Stimulated activated CD4-positive, alpha-beta T cell treated with anti-CD3 and anti-CD28 coated beads, Interleukin-15, amount 100 ng/mL, for 24 hours (primary cell): ENCODE measurements at places on chromosomes 12 and 14.

GRCh38 chr12:24411948-24412347 is 462.5 kb upstream of the SOX5 start:
- DNase-seq: no peak

GRCh38 chr12:120817559-120818330 is 86.4 kb downstream of the SPPL3 start:
- DNase-seq: no peak

DNA sequence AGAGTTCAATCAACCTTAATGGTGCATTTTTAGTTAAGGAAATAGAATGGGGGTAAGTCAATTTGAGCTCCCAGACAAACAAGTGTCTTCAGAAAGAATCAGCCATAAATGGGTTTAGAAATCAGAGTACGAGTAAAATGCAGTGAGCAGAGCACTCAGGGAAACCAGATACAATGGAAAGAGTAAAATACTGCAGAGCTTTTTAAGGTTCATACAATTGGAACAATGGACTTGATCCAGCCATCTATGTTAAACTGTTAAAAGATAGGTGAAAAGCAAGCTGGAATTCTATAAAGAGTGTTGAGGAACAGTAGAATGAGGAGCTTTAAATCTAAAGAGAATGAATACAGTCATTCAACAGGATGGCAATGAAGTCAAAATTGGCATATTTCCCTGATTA is 23.8 kb upstream of the PCNX4 start:
- DNase-seq: no peak

GRCh38 chr12:4866299-4866698 is 43.4 kb upstream of the KCNA1 start:
- DNase-seq: no peak

- DNase-seq: peak; percentile 35
These were observed 9.3 kb downstream of the RILPL2 start for GRCh38 chr12:123427036-123427769.

DNA sequence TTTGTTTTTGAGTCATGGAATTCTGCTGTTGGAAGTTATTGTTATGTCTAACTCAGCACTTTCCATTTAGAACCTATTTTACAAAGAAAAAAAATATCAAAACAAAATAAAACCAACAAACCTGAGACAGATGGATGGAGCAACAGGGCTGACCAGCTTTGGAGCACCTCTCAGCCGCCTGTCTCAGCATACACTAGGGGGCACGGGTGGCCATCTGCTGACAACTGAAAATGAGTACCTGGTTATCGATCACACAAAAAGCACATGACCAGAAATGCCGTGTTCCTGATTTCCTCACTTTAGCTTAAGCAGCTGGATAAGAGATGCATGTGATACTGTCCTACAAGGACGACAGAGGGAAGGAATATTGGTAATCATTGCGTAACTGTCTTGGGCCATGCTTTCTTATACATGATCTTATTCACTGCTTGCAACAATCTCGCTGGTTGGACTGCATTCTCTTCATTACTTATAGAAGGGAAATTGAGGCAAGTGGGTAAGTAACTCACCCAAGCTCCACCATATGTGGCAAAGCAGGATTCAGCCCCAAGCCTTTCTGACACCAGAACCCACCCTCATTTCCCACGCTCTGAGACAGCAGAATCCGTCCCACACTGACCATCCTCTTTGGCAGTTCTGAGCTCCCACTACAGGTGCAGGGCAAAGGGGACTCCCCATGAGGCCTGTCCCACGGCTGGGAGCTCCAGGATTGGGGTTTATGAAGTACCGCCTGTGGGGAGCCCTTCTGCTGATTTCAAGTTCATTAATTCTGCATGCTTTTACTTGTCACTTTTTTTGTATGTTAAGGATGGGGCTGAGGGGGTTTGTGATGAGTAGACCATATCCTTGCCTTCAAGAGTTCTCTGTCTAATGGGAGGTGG is 43.5 kb downstream of the C14orf132 start:
- DNase-seq: no peak

DNA sequence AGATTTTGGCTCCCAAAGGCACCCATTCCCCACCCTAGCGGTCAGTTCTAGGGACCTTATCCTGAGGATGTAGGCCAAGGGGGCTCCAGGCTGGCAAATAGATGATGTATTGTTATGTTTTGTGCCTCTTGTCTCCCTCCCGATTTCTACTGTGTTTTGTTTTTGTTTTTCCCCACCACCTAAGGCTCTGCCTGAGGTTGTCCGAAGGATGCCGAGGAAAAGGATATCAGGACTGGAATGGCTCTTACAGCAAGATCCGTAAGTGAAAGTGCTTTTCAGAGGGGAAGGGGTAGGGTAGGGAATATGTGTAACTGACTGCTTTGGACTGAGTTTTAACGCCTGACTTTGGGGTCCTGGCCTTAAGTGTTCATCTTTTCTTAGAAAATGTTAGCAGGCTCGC is 6.6 kb downstream of the FOXG1 start:
- no peak for DNase-seq

DNA sequence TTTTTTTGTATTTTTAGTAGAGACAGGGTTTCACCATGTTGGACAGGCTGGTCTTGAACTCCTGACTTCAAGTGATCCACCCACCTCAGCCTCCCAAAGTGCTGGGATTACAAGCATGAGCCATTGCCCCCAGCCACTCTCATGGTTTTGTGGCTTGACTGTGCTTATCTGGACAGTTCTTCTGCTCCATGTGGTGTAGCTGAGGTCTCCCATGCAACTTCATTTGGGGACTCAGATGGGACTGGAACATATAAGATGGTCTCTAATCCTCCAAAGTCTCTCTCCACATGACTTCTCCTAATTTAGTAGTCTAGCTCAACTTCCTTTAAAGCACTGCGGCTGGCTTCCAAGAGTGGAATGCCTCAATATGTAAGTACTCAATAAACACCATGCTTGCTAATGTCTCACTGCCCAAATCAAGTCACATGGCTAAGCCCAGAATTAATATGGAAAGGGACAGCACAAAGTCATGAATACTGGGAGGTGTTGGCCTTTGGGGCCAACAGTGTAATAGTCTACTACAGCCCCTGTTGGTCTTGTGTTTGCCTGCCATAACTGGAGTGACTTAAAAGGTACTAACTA is 7.4 kb downstream of the INHBC start:
- DNase-seq: no peak

DNA sequence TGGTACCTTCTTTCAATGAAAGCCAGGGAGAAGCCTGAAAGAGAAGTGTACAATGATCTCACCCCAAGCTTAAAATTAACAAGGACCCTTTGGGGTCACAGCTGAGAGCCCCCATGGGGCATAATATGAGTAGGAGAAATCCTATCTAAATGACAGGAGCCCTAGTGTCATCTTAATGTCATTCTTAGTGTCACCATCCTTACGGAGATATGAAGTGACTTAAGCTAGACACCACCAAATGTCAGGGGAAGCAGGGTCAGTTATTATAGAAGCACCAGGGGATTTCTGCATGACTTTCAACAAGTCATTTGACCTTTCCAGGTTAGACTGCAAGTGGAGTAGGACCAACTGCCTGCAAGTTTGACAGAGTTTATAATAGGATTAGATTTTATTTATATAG is 28.9 kb upstream of the STON2 start:
- no peak for DNase-seq

DNA sequence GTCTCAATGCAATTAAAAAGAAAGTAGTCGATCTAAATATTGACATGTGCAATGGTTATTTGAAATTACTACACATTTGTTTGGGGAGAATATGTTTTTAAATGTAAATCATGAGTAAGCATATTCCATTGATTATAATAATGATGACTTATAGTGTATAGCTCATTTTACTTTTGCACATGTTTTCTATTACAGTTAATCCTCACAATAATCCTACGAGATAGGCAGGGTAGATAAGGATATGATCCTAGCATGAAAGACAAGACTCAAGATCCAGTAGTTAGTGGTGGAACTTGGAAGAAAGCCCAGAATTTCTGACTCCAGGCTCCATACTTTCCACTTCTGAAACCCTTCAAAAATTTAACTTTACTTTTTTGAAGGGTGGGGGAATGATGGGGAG is 94.0 kb downstream of the NAV3 start:
- DNase-seq: no peak

- DNase-seq: no peak
These were observed 240.4 kb downstream of the ASCL1 start for GRCh38 chr12:103197725-103198388.

DNA sequence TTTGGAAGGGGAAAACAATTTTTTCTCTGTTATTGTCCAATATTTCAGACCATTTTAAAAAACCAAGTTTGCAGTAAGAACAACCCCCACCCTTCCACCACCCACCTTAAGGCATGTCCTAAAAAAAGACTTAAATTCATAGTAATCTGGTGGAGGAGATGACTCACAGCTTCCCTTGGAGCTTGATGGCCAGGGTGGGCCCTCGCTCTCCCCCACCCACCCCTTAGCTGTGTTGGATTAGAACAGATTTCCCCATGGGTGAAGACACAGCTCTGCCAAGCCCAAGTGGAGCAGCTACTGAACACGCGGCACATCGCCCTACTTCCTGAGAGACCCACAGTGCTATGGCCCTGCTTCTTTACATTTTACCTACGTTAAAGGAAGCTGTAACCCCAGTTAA is 140.3 kb downstream of the GCH1 start:
- DNase-seq: no peak

DNA sequence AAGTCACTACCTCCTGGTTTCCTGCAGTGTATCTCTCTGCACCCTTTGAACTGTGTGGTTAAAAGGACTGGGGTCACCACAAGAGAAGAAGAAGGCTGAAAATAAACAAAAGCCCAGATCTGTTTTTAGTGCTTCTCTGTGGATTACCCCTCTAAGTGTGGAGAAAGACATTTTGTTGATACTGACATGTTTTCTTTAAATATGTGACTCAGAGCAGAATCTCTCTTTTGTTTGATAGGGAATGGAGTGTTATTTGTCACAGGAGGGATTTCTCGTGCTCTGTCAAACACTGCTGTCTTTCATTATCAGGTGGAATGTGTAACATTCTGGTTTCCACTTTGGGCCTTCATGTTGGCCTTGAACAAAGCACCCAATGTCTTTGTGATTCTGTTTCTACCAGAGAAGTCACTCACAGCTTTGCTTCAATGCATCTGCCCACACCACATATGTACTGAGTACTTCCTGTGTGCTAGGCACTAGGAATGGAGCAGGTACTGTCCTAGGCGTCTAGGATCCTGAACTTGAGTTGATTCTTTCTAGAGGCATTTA is 82.1 kb downstream of the PLXNC1 start:
- DNase-seq: no peak

GRCh38 chr12:119500209-119500608 is 93.4 kb upstream of the TMEM233 start:
- DNase-seq: no peak

GRCh38 chr12:57548488-57548887 is 1.4 kb upstream of the KIF5A start:
- no peak for DNase-seq

- no peak for DNase-seq
These were observed 3.5 kb downstream of the TMEM119 start for GRCh38 chr12:108594323-108594903.

- DNase-seq: no peak
These were observed 90.1 kb upstream of the FOXG1 start for GRCh38 chr14:28676479-28676878.

DNA sequence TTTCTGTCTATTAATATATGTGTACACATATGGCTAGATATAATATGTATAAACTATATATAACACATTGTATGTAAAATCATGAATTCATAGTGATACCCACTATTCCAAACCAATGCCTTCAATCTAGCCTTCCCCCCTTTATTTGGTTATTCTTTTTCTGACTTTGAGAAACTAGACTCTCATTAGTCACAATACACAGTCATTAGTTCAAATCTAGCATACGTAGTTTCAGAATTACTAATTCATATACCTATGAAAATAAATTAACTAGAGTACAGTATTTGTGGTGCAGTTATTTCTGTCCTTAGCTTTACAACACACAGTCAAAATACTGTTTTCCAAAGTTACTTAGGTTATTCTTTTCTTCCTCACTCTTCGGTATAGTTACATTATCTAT is 268.2 kb downstream of the DPF3 start:
- no peak for DNase-seq

- no peak for DNase-seq
These were observed 39.8 kb downstream of the DIO3 start for GRCh38 chr14:101600891-101601605.

DNA sequence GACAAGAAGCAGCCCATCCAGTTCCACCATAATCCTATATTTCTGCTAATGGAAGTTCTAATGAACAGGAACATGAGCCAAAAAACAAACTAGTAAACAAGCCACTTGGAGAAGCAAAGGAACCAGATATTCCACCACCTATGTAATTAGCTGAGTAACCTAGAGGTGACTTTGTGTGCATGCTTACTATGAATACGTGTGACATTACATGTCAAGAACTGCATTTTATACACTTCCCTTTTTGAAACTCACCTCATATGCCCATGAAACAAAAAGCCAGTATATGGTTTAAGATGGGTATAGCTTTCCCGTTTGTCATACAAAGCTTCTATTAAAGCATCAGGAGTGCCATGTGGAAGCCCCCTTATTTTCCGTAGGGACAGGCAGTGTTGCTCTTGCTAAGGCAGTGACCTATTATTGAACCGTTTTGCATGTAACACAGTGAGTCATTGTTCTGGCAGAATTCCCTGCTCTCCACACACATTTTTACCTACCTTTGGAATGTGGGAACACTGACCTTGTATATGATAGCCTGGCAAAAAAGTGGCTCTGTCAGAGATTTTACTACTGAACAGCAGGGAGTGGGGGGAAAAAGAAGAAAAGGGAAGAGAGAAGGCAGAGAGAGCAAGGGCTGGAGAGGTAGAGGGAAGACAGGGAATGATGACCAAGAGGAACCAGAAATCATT is 34.8 kb upstream of the FRMD6 start:
- no peak for DNase-seq

DNA sequence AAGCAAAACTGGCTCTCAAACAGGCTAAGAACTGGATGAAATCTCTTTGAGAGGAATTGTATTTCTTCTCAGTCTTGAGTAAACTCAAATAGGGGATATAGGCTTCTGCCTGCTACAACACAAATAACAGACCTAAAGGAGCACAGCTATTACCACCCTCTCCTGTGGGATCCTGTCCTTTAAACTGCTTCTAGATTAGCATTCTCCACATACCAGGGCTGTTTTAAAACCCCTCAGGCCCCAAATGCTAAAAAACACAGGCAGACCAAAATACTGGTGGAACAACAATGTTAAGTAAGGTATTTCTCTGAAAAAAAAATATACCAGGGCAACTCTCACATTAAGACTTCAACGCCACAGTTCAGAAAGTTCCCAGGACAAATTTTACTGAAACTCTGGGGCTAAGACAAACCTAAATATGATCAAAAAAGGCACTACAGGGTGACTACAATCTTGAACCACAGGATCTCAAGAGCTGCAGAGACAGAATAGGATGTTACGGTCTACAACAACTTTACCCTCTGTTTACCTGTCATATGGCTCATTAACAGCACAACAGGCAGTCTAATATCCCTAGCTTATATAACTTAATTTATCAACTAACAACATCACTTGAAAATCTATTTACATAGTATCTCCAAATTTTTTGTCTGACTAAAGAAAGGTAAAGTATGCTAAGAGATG is 7.2 kb downstream of the CPNE8 start:
- DNase-seq: no peak

DNA sequence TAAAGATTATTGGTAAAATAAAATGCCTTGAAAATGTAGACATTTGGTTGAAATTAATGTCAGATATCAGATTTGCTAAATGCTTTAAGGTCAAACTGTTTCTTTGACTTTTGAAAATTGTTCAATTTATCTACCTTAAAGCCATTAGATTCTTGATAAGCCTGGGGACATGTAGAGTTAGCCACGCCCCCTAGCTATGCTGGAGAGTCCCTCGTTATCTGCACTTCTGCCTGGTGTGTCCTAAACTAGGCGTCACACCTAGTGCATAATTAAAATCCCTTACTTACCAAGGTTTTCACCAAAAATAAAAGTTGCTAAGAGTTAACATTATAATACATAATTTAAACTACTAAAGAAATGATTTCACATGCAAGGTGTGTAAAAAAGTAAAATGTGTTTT is 79.5 kb downstream of the EGLN3 start:
- DNase-seq: no peak
